ENCODE measurements at places on chromosomes 16 and 17.
A peak's percentile ranks its signal among the peaks of the same experiment; 100 is the strongest.

- no peak for DNase-seq
These were observed 3.4 kb downstream of the AHSP start for GRCh38 chr16:31531096-31531495.

DNA sequence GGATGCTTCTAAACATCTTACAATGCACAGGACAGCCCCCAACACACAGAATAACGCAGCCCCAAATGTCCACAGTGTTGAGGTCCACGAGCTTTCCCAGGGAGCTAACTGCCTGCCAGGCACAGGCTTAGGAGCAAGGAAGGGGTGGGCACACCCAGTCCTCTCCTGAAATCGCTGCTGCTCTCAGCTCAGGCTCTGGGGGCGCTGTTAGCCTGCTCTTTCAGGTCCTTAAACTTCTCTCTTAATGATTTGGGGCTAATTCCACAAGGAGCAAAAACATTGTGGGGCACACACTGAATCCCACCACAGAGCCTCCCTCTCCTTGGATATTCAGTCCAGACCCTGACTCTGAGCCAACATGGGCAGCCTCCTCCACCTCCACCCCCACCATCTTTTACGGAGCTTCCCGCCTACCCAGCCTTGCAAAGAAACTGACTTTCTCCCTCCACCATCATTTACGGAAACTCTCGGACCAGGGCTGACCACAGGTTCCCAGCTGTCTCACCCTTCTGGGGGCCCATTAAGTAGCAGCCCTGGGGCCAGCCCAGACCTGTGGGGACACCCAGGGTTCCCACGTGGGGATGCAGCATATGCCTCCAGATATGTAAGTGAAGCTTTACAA, 1.1 kb downstream of the CD300H start:
- no peak for DNase-seq

DNA sequence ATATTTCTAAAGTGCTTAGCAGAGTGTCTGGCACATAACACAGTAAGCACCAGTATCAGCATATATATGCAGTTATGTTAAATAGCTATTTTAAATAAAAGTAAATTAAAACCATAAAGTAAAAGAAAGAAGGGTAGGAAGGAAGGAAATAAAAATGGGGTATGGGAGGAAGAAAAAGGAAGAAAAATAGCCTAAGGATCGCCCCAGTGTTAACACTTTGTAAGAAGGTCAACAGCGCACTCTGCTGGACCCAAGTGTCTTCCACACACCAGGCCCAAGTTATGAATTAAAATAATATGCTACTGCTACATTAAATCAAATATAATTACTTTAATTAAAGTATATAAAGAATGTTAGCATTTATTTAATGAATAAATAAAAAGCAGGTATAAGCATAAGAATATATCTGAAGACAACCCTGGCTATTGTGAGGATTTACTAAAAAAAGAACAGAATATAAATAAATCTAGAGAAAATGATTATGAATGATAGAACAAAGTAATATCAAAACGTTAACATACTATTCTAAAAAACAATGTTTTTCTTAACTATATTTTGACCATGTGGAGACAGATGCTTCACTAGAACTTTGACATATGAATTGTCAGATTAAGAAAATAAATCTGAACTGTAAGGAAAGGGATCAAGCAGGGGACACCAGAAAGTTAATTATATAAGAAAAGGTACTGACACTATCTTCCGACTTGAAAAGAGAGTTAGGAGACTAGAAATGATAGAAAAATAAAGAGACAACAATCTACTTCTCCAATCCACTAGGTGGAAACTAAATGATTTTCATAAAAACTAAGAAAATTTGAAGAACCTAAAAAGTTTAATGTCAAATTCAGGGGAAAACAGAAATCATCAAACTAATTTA, 25.9 kb downstream of the BRIP1 start:
- peak; percentile 36 for DNase-seq

- DNase-seq = no peak
These were observed 5.2 kb upstream of the ZFPM1 start for GRCh38 chr16:88447881-88448280.

DNA sequence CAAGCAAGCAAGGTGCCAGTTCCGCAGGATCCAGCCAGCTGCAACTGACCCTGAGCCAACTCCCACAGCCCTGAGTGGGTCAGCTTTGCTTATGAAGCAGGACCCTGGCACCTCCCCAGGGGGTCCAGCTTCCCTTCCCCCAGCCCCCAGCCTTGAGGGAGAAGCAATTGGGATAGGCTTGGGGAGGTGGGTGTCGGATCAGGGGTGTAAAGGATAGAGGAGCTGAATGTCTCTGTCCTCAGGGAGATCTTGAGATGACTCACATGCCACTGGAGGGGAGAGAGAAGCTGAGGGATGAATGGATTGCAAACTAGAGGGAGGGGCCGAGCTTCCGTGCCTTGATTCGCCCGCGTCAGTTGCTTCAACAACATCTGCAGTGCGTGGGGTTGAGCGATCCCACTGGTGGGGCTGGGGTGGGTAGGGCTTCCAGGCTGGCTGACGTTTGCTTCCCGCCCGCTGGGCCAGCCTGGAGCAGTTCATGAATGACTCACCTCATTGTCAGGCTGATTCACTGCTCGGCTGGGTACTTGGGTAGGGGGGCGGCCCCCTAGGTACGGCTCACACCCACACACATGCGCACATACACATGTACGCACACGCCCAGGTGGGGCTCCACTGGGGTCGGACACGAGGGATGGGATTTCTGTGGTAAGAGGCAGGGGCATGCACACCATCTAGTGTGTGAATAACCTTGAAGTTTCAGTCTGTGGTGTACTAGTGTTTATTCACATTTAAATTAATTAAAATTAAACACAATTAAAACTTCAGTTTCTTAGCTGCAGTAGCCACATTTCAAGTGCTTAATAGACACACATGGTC, 3.6 kb upstream of the HROB start:
- DNase-seq = peak; percentile 43

GRCh38 chr17:28177351-28177750, 134.9 kb downstream of the NLK start:
- no peak for DNase-seq

DNA sequence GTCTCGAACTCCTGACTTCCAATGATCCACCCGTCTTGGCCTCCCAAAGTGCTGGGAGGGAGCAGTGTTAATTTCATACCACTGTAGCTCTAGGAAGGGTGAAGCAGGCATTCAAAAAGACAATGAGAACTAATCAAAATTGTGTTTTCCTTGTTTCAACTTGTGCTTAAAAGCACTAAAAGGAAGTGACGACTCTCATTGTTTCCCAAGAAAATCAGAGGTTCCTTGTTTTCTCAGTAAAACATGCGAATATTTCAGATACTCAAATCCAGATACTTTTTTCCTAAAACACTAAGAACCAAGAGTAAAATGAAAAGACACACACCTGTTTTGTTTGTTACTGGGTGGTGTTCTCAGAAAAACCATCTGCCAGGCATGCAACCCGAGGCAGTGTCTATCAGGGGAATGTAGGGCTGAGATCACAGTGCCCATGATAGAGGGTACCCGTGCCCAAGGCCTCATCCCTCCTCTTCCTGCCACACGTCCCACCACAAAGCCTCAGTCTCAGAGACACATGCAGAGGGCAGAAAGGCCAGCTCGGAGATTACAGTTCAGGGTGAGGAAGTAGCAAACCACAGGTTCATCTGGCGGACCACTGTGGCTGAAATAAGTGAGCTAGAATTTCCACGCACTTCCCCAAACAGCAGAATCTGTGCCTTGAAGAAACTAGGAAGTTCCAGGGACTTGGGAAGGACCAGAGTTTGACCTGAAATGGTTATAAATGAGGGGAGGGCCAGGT, 33.7 kb downstream of the GINS3 start:
- no peak for DNase-seq

DNA sequence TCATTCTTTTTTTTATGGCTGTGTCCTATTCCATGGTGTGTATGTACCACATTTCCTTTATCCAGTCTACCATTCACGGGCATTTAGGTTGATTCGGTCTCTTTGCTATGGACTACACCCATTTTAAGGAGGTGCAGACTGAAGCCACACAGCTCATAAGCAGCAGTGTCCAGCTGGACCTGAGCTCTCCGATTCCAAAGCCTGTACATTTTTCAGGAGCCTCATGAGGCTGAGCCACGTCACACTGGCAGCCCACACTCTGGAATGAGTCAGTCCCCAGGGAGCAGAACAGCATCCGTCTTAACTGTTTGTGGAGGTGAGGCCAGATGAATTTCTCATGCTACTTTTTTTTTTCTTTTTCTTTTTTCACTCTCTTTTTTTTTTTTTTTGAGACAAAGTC, 116.1 kb downstream of the C16orf95 start:
- DNase-seq = no peak

- no peak for DNase-seq
These were observed 164.7 kb upstream of the CACNG5 start for GRCh38 chr17:66670206-66670605.

DNA sequence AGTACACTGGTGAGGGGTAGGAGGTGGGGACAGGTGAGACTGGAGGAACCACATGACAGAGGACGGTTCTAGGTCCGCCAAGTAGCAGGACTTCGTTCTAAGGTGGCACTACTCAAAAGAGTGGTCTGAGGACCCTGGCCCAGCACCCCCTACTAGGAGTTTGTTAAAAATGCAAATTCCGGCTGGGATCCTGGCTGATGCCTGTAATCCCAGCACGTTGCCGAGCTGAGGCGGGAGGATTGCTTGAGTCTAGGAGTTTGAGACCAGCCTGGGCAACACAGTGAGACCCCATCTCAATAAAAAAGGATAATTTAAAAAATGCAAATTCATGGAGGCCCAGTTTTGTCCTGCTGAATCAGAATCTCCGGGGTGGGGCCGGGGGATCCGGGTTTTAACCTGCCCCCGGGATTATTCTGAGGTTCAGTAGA, 59.1 kb downstream of the WSB1 start:
- DNase-seq = no peak

DNA sequence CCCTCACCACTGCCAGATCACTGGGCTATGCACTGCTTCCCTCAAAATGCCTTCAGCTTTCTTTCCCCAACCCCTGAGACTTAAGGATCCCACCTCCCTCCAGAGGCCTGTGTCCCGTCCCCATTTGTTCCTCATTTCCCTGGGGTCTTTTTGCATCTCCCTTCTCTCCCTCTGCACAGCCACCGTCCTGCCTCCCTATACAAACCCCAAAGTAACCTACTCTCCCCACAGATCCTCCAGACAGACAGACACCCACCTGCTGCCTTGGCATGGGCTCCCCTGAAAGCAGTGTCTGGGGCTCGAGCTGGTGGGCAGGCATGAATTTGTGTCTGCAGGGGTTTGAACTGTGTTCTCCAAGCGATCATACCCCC, 69.4 kb upstream of the TNRC6C start:
- no peak for DNase-seq

DNA sequence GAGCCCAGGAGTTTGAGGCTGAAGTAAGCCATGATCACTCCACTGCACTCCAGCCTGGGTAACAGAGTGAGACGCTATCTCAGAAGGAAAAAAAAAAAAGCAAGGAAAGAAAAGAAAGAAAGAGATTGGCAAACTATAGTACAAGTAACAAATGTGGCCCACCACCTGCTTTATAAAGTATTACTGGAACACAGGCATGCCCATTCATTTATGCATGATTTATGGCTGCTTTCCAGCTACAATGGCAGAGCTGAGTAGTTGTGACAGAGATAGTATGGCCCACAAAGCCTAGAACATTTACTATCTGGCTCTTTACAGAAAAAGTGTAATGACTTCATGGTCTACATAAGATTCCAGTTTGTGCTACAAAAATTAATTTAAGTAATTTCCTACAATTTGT, 23.6 kb downstream of the C16orf87 start:
- no peak for DNase-seq

DNA sequence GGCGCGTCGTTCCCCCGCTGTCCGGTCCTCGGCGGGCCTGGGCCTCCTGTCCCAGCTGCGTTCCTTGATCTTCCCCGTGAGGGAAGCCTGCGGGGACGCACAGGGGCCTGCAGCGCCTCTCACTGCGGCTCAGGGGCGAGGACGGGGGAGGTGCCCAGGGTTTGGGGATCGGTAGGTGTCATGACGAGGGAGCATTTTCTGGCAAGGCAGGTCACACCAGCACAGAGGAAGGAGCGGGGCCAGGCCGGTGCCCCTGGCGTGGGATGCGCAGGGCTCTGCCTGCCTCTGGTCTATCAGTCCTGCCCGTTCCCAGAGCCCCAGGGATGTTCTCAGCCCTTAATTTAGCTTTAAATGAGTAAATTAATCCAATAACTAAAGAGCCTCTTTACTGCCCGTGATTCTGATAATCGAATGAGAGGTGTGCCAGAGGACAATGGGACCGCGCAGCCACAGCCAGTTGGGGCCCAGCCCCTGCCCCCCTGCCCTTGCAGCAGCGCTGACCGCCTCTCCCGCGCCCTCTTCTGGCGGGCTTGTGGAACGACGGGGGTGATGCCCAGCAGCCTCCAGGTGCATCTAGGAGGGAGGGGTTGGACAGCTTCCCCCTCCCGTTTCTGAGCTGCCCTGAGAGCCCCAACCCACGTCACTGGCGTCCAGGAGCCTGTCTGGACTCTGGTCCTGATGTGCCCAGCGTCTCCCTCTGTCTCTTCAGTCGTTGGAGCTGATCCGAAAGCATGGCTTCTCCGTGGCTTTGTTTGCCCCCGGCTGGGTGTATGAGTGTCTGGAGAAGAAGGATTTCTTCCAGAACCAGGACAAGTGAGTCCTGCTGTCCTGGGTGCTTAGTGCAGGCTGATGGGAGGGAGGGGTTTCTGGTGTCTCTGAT, 7.9 kb downstream of the ENGASE start:
- no peak for DNase-seq

DNA sequence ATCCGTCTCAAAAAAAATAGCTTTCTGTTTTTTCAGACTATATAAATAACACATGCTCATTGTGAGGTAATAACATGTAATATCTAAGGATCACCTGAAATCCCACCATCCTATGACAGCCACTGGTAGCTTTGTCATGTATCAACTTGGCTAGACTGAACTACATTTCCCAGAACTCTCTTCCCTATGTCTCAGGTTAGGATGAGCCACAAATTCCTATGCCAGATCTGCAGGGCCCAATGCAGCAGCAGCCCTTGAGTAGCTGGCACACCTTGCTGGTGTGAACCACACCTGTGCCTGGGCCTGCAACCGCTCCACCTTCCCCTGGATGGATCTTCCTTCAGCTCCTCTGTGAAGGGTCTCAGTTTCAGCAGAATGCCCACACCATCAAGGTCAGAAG, 28.1 kb downstream of the OGFOD1 start:
- no peak for DNase-seq

DNA sequence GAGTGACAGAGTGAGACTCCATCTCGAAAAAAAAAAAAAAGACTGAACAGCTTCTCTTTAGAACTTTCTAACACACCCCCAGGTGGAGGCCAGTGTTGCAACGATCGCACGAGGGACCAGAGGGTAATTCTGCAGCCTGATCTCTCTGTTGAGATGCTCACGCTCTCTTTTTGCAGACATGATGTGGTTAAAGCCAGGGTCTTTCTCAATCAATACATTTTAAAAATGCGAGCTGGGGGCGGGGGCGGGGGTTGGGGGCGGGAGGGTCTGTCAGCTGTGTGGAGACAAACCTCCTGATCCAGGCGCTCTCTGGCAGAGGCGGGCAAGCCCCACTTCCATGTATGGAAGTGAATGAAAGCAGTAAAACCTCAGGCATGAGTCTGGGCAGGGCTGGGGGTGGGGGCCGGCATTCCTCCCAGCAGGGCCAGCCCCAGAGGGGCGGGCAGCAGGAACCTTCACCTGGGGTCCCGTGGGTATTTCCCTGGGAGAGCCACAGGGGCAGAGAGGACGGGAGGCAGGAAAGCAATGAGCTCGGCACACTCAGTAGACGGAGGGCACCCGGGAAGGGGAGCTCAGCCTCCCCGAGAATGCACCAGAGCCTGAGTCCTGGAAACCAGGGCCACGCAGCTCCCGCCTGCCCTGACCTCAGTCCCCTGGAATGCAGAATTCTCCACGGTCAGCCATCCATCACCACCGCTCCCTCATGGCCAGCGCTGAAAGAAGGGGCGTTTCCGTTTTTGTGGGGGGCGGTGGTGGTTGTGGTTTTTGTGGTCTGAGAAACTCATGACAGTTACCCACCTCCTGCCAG, 28.0 kb downstream of the NXN start:
- DNase-seq = no peak

GRCh38 chr17:68379692-68380677, 77.3 kb downstream of the WIPI1 start:
- no peak for DNase-seq
